Hippocampal formation (tissue), 2 donors: ENCODE measurements at places on chromosomes 6 and 20.

GRCh38 chr6:97026298-97026697, 101.8 kb downstream of the KLHL32 start:
- no peak for DNase-seq

DNA sequence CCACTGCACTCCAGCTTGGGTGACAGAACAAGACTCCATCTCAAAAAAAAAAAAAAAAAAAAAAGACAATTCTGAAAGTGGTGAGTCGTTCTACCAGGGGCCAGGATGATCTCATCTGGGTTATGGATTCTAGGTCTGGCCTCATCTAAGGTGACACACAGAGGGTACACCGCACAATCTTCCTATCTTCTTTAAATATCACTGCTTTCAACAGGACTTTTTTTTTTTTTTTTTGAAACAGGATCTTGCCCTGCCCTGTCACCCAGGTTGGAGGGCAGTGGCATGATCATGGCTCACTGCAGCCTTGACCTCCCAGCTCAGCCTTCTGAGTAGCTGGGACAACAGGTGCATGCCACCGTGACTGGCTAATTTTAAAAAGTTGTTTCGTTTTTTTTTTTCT, 67.7 kb downstream of the SLC16A10 start:
- no peak for DNase-seq

DNA sequence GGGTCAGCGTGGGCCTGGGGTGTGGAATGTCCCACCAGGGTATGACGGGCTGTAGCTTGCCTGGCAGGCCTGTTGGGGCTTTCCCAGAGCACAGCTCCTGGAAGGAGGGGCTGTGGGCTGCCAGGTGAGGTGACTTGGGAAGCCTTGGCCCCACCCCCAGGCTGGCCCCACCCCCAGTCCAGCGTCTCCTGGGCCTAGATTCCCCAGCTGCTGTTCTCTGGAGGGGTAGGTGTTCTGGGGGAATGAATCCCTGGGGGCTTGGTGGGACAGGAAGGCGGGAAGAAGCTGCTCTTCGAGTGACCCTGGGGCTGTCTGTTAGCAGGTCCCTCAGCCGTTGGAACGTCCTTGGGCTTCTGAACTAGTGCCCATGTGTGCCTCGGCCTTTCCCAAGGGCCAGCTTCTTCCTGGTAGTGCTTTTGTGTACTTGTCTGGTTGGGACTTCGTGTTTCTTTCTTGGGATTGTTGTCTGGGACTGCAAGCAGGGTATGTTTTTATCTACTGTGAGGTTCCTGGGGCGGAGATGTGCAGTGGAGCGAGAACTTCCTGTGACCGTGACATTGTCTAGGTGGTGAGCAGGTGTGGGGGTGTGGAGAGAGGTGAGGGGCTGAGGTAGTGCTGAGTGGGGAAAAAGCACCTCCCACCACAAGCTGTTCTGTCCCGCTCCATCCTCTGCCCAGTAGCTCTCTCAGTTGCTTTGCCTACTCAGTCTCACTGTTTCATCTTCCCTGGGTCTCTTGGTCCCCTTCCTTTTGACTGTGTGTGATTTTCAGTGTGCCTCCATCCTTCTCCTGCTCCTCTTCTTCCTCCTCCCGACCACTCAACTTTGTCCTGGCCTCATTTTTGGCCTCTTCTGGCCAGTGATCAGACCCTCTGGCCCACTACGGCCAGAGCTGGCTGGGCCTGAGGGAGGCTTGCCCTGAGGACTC, 1.3 kb upstream of the DDR1 start:
- DNase-seq: no peak

GRCh38 chr6:93419304-93420162, at the start of gene EPHA7:
EPHA7 (minus strand) TSS chr6:93419559; CDS start chr6:93419341, 218 bp downstream.
- peak; percentile 96 for DNase-seq

DNA sequence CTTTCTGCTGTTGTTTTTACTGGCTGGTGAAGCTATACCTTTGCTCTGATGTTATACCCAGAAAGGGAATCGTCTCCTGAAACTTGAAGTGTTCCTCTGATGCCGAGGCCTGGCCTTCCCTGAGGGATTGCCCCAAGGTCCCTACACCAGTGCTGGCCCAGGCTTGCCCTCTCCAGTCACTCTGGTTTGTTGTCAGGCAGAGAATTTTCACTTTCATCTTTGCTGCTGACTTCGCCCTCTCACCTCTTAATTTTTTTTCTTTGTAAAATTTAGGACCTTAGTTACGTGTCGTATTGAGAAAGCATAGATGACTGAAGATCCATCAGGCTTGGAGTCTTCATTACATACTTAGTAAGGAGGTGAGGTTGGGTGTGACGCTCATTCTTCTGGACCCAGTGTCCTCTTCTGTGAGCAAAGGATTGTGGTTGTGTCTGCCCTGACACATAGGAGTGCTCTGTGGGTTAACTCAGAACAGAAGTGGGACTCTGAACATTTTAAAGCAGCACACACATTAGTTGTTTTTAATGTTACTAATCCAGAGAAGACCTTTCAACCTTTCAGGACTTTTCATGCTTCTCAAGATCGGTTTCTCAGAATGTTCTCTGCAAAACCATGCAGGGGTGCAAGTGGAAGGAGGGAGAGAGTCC, 45.4 kb downstream of the TULP4 start:
- no peak for DNase-seq

DNA sequence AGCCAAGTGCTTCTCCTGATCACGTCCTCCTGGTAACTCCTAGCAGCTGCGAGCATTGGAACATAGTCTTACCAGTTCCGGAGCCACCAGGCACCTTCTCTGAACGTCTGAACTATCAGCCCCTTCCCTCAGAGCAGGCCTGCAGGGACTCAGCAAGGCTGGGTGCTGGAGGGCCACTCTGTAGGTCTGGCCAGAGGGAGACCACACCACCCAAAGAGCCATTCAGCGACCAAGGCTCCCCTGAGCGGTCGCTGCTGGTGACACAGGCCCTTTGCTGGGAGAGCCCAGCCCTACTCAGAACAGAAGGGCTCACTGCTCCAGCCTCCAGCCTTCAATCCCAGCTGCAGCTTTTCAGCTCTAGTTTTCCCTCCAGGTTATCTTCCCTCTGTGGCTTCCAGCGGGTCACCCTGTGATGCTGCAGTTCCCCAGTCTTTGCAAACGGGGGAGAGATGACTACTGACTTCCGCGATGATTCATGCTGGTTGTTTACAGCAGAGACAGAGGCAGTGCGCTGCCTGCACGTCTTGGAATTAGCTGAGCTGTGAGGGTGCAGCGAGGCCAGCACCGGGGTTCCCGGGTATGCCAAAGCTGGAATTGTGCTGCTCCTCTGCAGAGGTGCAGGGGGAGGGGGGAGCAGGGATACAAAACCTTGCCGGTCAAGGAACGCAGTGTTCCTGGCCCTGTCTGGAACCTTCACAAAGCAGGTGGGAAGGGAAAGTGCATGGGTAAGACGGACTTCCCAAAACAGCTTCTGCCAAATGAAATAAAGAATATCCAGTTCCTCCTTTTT, 161.4 kb downstream of the LY86 start:
- DNase-seq: peak; percentile 27

GRCh38 chr20:37726971-37727956, 33.4 kb downstream of the CTNNBL1 start:
- DNase-seq: no peak

- no peak for DNase-seq
These were observed at the start of gene SAMD5 for GRCh38 chr6:147508042-147508865. SAMD5 (plus strand) TSS chr6:147508690; CDS start chr6:147508929, 239 bp downstream.

DNA sequence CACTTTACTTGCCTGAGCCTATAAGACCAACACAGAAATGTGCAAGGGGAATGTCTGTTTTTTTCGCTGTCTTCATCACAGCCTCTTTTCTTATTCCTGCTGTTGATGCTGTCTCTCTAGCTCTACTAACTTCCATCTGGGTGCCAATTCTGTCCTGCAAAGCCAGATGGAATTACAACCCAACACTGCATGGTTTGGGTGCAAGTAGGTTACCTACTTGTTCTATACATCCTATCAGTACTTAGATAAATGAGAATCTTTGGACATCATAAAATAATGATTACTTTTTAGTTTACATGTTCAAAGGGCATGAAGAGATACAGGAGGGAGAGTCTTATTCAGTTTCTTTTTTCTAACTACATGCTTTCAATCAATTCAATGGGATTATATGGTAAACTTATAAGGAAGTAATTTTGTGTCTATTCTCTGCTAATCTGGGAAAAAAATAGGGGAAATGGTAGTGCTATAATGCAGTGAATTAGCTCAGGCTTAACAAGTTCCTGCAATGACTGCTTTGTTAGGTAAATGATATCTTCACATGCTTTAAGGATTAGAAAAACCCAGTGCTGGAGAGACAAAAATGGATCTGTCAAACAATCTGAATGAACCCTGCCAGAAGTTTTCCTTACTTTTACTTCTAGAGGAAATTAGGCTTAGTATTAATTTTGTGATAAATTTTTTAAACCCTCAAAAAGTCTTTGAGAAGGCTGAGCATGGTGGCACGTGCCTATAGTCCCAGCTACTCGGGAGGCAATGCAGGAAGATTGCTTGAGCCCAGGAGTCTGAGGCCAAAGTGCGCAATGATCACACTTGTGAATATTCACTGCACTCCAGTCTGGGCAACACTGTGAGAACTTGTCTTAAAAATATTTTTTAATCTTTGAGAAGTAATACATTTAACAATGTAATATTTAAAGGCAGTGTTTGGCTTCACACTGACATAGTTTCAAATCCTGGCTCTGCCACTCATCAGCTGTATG, 86.5 kb upstream of the E2F3 start:
- no peak for DNase-seq

DNA sequence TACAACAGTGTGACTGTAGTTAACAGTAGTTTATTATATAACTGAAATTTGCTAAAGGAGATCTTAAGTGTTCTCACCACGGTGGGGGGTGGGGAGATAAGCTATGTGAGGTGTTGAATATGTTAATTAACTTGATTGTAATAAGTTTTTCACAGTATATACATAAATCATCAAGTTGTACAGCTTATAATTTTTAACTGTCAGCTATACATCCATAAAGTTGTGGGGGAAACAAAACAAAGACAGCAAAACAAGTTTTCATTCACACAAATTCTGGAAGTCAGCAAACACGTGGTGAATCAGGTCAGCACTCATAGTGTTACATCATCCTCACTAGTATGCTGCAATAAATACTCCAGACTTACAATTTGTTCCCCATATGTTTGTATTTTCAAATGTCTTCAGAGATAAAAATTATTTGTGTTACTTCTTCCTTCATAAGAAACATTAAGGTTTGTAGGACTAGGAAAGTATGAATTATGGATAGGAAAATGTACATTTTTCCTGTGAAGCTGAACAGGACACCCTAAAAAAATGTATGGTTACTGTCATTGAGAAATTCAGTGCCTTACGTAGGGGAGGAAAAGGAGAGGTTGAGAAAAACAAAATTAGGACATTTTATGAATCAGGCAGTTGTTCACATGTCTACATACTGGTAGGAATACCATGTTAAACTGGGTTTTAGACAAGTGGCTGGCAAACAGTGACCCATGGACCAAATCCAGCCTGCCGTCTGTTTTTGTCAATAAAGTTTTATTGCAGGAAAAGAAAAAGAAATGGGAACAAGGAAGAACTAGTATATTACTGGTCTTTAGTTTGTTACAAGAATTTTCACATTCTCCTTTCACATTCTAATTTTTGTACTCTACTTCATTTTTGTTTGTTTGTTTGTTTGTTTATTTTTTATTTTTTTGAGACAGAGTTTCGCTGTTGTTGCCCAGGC, 6.0 kb downstream of the SUMO4 start:
- DNase-seq: no peak

DNA sequence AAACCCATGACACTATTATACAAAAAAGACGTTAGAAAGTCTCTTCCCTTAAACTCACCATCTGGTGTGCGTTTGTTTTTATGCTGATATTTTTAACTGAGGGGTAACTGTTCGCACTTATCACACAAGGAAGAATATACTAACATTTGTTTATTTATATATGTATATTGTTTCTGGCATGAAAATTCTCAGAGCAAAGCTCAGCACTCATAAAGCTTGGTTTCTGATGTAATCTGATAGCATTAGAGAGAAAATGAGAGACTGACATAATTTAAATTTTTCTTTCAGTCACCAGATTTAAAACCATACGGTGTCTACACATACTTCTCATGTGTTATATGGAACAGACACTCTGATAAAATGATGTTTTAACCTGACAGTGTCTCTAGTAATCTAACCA, 6.9 kb downstream of the BLOC1S5 start:
- no peak for DNase-seq

DNA sequence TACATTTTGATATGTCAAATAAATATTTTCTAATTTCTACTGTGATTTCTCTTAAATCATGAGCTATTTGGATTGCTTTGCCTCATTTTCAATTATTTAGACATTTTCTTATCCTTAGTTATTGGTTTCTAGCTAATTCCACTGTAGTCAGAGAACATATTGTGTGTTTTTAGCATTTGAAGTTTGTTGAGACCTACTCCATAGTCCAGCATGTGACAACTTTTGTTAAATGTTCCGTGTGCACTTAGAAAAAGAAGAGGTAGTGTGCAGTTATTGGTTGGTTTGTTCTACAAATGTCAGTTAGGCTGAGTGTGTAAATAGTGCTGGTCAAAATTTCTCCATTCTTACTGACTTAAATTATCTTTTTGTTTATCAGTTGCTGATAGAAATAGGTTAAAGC, 138.8 kb downstream of the BCAS1 start:
- no peak for DNase-seq

- no peak for DNase-seq
These were observed 70.5 kb upstream of the PIM1 start for GRCh38 chr6:37099442-37099841.

- DNase-seq: no peak
These were observed 16.8 kb downstream of the IL17F start for GRCh38 chr6:52227495-52227894.

DNA sequence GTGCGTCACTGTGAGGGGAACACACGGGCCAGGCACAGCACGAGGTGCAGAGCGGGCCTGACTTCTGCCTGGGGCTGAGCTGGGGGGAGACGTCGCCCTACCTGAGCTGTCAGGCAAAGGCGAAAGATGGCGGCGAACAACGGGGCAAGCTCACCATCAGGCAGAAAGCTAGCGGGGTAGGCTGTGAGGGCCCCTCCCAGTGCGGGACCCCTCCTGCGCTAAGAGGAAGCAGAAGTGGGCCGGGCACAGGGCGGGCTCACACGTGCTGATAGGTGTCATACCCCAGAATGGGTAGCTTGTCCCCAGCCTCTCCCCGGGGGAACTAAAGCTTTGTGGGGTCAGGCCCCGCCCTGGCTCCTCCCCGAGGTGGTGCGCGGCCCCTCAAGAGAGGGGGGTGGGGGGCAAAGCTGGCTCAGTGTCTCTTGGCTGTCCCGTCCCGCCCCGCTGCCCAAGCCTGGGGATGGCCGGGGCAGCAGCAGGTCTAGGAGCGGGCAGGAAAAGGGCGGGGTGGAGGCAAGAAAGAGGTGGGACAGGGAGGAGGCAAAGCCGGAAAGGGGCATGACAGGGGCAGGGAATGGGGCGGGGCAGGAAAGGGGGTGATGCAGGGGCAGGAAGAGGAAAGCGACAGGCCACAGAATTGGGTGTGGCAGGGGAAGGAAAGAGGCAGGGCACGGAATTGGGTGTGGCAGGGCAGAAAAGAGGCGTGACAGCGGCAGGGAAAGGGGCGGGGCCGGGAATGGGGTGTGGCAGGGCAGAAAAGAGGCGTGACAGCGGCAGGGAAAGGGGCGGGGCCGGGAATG, 14.7 kb downstream of the UCKL1 start:
- no peak for DNase-seq

- no peak for DNase-seq
These were observed 341.7 kb upstream of the HTR1E start for GRCh38 chr6:86595641-86596040.

GRCh38 chr6:149867876-149868640, 3.9 kb upstream of the LRP11 start:
- DNase-seq: no peak

GRCh38 chr20:29741894-29742698, 1515.4 kb upstream of the DEFB115 start:
- no peak for DNase-seq
